ENCODE measurements at places on chromosomes 12 and 14.
A peak's percentile ranks its signal among the peaks of the same experiment; 100 is the strongest.

- DNase-seq, result no peak
Observed at GRCh38 chr12:4416276-4416675, 29.3 kb downstream of the FGF6 start.

- no peak for DNase-seq
Observed at GRCh38 chr12:124666722-124667259, 99.4 kb upstream of the NCOR2 start.

DNA sequence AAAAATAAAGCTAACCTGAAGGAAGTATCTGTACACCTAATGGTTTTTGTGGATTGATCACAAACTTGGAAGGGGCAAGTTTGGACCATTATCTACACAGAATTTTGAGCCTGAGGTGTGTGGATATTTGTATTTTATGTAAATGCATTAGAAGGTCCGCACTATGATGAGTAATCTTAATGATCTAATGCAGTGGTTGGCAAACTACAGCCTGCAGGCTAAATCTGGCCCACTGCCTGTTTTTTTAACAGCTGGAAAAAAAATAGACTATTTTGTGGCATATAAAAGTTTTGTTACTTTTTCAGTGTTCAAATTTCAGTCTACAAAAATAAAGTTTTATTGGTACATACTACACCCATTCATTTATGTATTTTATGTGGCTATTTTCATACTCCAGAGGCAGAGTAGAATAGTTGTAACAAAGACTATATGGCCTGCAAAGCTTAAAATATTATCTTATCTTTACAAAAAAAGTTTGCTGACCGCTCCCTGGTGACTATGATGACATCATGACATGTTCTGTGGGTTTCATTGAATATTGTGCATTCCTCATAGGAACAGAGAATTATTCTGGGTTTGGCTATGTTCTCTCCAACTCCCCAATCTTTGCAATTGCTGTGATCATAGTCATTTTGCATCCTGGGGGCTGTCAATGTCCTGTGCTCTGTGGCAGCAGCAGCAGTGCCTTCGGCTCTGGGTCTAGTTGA, 962.6 kb upstream of the FBXO33 start:
- DNase-seq, result no peak

- peak; percentile 63 for DNase-seq
Observed at GRCh38 chr12:109736552-109737108, 23.0 kb downstream of the FAM222A start.

DNA sequence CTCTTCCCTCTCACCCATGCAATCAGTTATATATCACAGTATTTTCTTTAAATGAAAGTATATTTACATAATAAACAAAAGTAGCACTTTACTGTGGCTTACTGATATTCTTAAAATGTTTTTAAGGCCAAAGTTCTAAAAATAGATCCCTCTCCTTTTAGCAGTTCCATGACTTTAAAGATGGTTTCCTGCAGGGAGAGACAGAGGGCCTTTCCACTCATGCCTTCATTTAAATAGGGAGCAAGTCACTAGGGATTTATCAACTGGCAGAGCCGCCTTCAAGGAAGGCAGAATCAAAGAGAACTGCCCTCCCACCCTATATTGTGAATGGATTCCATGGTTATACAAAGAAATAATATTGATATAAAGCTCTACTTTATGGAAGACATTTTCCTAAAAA, 55.5 kb downstream of the DUSP16 start:
- DNase-seq, result no peak

DNA sequence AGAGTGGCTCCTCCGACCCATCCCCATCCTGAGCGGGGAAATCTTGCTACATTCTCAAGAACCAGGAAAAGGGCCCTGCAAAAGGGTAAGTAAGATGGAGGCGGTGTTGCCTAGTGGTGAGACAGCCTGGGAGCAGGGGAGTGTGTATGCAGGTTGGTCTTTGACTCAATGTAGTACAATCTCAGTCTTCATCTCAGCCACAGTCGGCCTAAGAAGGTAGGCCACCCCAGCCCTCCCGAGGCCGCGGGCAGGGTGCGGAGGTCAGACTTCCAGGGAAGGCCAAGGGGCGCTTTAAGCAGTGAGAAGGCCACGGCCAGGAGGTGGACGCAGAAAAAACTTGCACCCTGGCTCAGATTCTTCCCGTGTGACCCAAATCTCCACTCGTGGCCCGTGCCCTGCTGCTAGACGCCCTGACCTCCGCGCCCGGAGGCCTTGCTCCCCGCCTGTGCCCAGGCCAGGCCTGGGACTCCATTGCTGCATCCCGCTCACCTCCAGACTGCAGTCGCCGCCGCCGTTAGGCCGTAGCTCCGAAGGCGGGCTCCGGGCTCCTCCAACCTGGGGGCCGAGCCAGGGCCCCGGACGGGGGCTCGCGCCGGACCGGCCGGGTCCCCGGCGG, 435 bp downstream of the FOXM1 start:
- no peak for DNase-seq

- DNase-seq, result no peak
Observed at GRCh38 chr12:34336619-34337465, 314.5 kb downstream of the ALG10 start.

- peak; percentile 44 for DNase-seq
Observed at GRCh38 chr12:25829192-25829591, 129.3 kb upstream of the RASSF8 start.

- no peak for DNase-seq
Observed at GRCh38 chr14:73678698-73679097, 33.9 kb downstream of the DNAL1 start.

DNA sequence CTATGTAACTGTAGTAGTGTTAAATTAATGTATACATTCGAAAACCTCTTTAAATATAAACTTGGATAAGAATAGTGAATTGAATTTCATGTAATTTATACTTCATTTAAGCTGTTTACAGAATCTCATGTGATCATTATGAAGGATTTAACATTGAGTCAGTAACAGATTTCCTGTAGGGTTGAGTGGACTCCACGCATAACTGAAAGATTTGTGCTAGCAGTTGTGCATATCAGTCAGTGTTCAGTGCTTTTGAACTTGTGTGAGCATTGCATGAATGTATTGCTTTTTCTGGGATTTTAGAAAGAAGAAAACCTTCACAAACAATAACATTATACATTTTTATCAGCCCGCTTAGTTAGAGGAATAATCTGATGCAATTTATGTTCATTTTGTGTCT, 1435.3 kb downstream of the LRFN5 start:
- DNase-seq, result no peak
